ENCODE measurements at places on chromosomes 11 and 22.

GRCh38 chr11:29251738-29252137 is 765.1 kb downstream of the KCNA4 start:
- DNase-seq, result no peak

- no peak for DNase-seq
Measured at GRCh38 chr22:38554281-38554680, 15.7 kb downstream of the DMC1 start.

GRCh38 chr11:6371825-6372224 is 18.4 kb upstream of the SMPD1 start:
- DNase-seq, result no peak

- no peak for DNase-seq
Measured at GRCh38 chr22:49786976-49787706, 40.5 kb downstream of the BRD1 start.

GRCh38 chr22:48737461-48738203 is 1090.0 kb downstream of the BRD1 start:
- DNase-seq, result no peak

GRCh38 chr11:134923441-134923840 is 511.4 kb upstream of the B3GAT1 start:
- DNase-seq, result no peak

DNA sequence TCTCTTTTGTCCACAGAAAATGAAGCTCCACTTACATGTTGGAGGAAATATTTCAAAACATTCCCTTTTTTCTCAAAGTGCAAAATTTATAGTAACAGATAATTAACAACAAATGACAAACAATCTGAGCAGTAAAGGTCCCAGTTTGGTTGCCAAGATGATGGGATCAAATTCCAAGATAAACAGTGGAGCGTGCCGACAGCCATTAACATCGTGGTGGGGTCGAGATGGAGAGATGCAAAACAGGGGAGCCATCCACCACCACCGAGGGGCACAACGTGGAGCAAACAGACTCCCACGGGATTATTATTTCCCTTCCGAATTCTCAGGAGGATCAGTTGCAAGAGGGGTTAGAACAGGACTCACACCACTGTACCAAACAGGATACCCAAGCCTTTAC is 17.2 kb downstream of the MPPED2 start:
- DNase-seq, result no peak

GRCh38 chr11:134560566-134561330 is 148.7 kb upstream of the B3GAT1 start:
- DNase-seq, result no peak

DNA sequence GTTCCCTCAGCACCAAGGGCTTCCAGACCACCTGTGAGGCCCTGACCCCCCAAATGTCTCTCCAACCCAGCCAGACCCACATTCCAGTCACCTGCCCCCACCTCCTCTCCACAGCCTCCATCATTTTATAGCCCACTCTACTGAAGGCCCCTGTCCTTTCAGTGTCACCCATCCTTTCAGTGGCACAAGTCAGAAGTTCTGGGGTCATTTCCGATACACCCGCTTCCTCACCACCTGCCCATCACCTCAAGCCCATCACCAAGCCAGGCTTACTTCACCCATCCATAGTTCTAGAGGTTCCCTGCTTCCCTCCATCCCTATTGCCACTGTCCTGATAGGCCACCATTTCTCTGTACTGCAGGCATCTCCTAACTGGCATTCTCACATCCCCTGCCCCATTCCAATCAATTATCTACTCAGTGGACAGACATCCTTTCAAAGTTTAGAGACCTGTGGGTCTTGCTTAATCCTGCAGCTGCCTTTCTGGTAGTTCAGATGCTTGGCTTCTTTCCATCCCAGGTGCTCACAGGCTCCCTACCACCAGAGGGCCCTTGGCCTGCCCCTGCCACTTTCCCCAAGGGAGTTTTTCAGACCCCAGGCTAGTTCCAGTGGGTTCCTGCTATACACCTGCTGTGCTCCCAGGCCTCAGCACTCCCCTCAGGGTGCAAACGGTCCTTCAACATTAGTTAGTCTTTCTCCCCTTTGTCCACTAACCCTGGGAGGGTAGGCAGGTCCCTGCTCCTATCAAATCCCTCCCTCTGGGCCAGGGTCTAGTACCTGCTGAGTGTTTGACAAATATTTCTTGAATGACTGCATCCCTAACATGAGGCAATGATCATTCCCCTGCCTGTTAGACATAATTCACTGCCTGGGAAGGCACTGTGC is 7.6 kb downstream of the KCNQ1OT1 start:
- no peak for DNase-seq

DNA sequence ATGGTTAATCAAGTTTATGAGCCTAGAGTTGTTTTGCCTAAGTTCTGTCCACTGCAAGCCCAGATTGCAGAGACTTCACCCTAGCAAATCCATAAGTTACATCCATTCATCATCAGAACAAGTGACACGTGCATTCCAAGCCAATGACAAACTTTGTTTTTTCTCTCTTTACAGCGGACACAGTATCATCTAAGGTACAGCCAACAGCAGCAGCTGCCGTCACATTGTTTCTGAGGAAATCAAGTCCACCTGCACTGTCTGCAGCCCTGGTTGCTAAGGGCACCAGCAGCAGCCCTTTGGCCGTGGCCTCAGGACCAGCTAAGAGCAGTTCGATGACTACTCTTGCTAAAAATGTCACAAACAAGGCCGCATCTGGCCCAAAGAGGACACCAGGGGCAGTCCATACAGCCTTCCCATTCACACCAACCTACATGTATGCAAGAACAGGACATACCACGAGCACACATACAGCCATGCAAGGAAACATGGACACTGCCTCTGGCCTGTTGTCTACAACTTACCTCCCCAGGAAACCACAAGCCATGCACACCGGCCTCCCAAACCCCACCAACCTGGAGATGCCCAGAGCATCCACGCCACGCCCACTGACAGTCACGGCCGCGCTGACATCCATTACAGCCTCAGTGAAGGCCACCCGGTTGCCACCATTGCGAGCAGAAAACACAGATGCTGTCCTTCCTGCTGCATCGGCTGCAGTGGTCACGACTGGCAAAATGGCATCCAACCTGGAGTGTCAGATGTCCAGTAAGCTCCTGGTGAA is 155.8 kb downstream of the C11orf91 start:
- DNase-seq, result no peak

DNA sequence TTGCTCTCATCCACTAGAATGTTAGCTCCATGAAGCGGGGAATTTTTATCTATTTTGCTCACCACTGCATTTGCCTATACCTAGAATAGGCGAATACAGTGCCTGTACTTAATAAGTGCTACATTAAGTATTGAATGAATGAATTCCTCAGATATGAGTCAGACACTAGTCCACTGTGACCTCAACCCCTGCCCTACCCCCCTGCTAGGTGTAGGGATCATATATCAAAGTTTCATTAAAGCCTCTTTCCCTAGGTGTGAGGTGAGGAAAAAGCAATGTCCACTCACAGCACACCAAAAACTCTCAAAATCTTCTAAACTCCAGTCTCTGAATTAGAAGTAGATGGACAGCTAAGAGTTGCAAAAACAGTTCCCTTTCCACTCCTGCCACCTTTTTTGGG is 9.8 kb upstream of the PSMA1 start:
- no peak for DNase-seq

DNA sequence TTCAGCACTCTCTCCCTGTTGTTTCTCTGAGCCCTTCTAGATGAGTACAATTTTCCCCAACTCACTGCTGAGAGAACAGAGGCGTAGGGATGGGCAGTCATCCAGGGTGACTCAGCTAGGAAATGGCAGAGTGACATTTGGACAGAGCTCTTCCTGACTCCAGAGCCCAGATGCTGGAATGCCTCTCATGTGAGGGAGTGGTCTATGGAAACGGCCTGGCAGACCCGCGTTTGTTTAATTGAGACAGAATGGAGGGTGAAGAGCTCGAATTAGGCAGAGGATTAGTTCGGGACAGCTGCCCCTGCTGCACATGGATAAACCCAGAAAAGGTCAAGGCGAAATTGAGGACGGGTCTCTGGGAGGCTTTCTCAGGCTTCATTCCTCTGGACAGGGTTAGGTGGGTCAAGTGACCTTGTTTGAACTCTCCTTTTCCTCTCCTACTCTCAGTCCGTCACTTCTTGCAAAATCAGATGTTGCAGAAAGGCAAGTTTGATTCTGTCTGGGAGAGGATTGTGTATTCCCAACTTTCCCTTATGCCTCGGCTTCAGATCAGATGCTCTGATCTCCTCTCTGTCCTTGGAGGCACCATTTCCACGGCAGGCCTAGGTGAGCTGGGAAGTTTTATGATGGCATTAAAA is 7.6 kb upstream of the LMO2 start:
- DNase-seq, result no peak

DNA sequence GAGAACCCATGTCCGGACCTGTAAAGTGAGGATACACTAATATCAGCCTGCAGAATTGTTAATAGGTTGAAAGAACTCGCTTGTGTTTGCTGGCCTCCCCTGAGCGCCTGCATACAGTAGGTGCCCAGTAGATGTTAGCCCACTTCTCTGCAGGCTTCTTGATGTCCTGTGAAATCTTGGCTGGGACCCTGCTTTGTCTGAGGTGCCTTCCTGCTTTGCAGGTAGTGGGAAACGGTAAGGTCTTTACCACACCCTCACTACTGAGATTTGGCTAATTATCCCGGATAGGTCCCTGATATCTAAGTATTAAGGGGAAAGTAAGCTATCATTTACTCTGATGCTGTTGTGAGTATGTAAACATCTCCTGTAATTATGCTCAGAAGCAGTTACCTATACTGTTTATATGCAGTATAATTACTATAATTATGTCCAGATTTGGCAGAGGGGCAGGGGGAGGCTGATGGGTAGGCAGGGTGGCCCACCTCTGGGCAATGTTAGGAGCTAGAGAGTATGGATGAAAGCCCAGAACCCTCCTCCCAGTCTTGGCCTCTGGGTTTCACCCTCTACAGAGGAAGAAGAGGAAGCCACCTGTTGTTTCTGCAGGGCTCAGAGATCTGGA is 1.2 kb upstream of the ARRB1 start:
- peak; percentile 24 for DNase-seq

- DNase-seq, result no peak
Measured at GRCh38 chr22:35552196-35552842, 11.7 kb downstream of the RASD2 start.

GRCh38 chr11:102293873-102294601 is 23.2 kb upstream of the BIRC3 start:
- DNase-seq, result peak; percentile 27

DNA sequence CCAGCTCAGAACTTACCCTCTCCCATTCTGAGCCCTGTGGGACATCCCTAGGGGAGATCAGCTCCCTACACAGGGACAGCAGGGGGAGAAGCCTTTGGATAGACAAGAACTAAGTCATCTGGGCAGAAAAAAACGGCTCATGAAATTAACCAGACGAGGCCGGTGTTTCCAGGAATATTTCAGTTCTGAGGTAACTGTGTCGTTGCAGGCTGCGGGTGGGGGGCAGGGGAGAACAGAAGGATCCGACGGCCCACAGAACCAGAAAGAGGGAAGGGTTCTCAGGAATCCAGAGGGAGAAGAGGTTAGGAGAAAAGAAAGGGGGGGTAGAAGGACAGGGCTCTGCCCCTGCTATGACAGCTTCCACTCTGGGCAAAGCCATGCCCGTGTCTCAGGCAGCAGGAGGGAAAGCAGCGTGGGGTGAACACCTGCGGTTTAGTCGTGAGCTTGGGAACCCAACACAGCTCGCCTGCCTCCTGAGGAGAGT is 3.6 kb downstream of the CLCF1 start:
- DNase-seq, result no peak

DNA sequence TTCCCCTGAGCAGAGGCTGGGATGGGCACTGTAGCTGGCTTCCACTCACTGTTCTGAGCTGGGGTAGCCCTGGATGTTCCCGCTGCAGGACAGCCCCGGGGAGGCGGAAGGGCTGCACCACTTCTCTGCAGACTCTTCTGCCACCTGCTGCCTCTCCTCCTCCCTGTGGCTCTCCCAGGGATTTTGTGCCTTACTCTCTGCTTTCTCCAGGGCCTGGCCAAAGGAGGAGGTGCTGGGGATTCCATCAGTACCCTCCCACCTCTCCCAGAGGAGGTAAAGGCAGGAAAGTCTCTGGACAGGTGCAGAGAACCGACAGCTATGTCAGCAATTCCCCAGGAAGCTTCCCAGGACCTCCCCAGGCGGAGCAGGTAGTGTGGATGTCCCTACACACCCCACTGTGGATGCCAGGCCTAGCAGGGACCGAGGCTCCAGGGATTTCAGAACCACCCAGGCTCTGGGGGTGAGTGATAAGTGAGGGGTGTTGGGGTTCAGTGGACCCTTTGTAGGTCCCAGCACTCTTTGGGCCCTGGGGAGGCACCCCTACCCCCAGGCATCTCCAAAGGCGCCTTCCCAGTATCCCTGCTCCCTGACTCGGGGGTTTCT is 11.3 kb downstream of the DUSP8 start:
- no peak for DNase-seq

GRCh38 chr11:116563028-116563711 is 209.6 kb downstream of the BUD13 start:
- no peak for DNase-seq

DNA sequence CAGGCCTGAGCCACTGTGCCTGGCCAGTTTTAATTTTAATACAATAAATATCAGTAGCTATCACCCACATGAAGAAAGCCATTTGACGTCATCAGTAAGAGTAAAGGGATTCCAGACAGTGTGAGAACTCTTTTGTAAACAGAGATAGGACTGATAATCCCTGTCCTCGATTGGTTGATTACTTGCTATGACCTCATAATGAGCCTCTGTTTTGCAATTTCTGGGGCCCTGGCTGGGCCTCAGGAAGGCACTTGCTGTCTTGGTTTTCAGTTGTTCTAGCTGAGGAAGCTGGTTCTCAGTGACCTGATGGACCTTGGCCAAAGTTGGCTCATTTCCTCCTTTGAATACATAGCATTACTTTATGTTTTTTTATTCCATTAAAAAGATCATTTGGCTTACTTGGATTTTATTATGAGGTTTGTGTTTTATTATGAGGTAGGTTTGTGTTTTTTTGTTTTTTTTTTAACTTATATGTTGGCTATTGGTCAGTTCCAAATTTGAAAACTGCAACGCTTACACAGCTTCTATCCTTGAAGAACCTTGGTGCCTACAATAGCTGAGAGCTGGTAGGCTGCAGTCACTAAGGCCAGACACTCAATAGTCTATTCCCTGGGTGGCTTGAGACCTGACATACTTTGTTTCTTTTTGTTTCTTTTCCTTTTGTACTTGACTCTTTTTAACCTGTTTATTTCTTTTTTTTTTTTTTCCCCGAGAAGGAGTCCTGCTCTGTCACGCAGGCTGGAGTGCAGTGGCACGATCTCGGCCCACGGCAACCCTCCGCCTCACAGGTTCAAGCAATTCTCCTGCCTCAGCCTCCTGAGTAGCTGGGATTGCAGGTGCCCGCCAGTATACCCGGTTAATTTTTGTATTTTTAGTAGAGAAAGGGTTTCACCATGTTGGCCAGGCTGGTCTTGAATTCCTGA is 20.0 kb downstream of the MARK2 start:
- no peak for DNase-seq

GRCh38 chr11:119012629-119013170 is 5.4 kb downstream of the RPS25 start:
- no peak for DNase-seq

- no peak for DNase-seq
Measured at GRCh38 chr11:19827399-19828135, 114.9 kb downstream of the NAV2 start.

- DNase-seq, result no peak
Measured at GRCh38 chr11:93484716-93485115, 58.5 kb downstream of the SMCO4 start.

- no peak for DNase-seq
Measured at GRCh38 chr11:110828086-110828485, 115.8 kb upstream of the ARHGAP20 start.
